ENCODE measurements at places on chromosomes 11 and 22.

- no peak for DNase-seq
These were observed 11.9 kb downstream of the LARGE1 start for GRCh38 chr22:33908171-33909074.

GRCh38 chr11:9210922-9211320 lies 54.2 kb downstream of the DENND5A start:
- peak; percentile 33 for DNase-seq

- DNase-seq, result no peak
These were observed 189.7 kb upstream of the MTNR1B start for GRCh38 chr11:92779746-92780145.

DNA sequence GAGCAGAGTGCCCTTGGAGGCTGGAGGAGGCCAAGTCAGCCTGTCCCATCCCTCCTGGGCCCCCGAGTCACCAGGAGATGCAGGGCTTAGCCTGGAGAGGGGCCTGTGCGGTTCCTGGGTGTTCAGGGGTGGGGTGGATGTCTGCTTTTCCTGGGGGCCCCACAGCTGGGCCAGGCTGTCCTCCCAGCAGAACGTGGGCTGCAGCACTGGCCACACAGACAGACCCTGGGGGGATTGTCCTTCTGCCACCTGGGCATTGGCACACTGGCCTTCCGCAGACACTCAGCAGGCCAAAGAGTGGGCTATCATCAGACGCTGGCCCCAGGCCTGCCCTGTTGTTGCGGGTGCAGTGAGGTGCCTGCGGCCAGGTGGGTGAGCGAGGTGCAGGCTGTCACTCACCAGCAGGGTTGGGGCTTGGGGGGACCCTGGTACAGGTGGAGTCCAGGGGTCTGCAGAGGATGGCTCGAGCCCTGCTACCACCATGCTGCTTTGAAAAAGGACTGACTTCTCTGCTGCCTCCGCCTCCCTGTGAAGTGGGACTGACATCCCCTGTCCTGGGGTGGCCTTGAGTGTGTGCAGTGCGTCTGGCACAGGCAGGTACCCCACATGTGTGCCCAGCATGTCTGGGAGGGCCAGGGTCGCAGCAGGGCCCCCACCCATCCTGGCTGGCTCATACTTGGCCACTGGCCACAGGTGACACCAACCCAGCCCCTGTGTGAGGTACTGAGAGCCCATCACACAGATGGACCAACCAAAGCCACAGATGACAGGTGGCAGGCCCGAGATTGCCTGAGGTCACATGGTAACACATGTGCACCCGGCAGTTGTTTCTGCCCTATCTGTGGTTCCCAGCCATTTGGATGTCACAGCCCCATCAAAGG lies 39.0 kb upstream of the KCNQ1OT1 start:
- DNase-seq, result no peak

- DNase-seq, result no peak
These were observed 8.0 kb upstream of the CD82 start for GRCh38 chr11:44557464-44557863.

DNA sequence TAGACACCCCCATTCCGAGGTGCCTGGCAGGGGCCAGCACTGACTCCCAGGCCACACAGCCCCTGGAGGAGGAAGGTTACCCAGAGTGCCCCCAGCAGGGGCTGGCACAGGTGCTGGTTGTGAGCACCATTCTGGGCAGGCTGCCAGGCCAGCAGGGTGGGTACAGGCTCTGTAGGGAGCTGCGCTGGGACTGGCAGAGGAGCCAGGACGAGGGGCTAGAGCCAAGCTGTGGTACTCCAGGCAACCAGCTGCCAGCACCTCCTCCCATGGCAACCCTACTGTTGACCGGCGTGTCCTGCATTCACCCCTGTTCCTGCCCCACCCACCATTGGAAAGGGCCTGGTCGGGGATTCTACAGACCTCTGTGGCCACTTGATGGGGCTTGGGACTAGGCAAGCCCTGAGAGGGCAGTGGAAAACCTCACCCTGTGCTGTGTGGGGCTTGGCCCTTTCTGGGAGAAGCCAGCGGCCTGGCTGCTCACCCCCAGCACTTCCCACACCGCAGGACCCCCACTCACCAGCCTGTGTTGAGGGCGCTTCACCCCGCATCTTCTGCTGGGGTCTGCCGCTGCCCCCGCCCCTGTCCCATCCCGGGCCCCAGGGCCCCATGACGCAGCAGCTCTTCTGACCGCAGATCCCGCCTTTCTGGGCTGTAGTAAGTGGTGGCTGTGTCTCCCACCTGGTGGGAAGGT lies 1.9 kb downstream of the CLDN5 start:
- DNase-seq, result no peak

DNA sequence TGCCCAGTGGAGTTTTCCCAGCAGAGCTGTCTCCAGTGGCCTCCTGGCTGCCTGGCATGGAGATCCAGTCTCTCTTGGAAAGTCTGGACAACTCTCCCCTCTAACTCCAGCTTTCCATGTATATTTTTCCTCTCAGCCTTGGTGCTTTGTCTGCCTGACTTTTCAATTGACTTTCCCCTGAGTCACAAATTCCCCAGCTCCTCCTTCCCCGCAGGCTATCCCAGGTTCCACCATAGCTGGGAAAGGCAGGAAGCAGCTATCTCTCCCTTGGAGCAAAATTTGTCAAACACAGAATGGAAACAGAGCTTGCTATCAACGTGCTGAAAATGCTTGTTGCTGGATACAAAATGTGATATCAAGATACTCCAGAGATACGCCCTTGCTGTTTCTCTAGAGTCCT lies 384.8 kb downstream of the TMEM135 start:
- no peak for DNase-seq

GRCh38 chr11:57318178-57318577 lies 6.6 kb downstream of the TNKS1BP1 start:
- no peak for DNase-seq

DNA sequence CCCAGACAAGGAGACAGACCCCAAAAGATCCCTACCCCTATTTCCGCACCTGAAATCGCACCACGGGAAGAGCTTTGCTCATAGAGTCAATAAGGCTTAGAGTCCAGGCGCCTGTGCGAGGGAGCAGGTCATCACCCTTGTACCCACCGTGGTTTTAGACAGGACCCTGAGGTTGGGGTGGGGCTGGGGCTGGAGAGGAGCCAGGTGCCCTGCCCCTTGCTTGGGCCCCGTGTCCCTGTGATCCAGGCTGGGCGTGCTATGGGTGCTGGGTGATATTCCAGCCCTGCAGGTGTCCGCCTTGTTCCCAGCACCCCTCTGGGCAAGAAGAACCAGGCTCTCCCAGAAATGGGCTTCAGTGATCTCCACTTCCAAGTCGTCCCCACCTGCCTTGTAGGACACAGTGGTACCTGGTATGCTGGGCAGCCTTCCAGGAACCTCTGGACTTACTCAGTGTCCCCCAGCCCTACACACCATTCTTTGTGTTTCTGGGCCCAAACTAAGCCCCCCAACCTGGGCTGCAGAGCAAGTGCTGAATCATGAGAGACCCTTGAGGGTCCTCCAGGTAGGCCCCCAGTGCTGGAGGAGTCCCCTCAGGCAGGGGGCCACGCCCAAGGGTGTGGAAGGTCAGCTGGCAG lies 4.5 kb downstream of the CD81 start:
- DNase-seq, result no peak

DNA sequence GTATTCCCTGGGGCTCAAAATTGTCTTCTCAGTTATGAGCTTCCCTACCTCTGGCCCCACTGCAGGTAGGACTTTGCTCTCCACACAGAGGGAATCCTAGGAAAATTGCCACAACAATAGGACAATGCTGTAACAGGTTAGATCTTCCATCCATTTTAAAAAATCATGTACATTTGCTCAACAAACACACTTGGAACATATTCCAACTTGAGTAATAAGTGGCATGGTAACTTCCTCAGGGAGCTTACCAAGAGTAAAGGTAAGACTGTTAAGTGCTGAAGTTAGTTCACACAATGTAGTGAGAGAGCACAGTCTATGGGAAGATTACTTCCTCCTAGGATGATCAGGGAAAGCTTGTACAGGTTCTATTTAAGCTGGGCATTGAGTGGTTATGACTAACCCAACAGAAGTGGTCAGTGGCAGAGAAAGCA lies 78.9 kb upstream of the BIRC3 start:
- DNase-seq, result no peak

DNA sequence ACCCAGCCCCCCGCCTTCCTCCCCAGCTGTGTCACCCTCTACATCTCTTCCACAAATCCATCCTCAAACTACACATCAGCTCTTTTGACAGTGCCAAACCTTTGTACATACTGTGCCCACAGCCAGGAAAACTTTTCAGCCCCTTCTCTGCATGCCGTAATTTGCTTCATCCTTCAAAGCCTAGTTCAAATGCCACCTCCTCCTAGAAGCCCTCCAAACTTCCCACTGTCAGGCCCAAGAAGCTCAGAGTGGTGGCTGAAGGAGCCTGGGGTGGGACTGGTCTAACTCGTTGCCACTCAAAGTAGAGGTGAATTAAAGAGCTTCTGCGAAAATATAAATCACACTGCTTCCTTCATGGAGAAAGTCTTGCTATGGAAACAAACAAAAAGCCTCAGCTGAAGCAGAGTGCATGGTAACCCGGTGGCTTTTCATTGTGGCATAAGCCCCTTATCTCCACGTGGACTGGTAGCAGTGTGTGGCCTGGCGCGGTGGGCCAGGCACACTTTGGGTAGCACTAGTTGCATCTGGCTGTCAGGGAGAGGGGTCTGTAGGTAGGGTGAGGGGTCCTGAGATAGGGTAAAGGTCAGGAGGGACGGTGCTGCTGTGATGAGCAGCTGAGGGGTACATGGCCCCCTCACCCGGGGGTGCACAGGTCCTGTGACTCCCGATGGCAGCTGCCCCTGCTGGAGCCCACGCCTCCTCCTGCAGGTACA lies 76.9 kb downstream of the MYO7A start:
- no peak for DNase-seq

DNA sequence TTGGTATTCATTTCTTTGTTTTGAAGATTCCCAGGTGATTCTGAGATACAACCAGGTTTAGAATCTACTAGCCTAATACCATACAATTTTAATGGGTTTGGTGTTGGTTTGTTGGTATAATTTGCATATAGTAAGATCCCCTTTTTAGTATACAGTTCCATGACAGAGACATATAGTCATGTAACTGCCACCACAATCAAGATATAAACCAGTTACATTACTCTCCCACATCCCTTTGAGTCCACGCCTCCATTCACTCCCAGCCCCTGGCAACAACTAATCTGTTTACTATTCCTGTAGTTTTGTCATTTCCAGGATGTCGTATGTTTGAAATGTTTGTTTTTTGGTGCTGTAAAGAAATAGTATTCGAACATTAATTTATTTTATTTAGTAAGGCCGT lies 4.3 kb downstream of the ASRGL1 start:
- no peak for DNase-seq

DNA sequence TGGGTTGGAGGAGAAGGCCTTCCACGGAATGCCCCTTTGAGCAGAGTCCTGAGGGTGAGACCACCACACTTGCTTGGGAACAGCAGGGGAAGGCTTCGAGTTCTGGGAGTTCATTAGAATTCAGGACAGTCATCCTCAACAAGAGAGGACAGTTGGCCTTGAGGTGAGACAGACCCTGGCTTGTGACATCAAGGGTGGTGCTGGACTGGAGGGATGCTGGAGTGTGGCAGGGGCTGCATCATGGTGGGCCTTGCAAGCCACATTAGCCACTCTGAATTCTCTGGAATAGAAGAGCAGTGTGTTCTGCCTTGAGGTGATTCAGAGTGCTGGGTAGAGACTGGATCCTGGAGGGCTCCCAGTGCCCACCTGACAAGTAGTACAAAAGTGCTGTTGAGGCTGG lies 26.3 kb downstream of the APLP2 start:
- no peak for DNase-seq

DNA sequence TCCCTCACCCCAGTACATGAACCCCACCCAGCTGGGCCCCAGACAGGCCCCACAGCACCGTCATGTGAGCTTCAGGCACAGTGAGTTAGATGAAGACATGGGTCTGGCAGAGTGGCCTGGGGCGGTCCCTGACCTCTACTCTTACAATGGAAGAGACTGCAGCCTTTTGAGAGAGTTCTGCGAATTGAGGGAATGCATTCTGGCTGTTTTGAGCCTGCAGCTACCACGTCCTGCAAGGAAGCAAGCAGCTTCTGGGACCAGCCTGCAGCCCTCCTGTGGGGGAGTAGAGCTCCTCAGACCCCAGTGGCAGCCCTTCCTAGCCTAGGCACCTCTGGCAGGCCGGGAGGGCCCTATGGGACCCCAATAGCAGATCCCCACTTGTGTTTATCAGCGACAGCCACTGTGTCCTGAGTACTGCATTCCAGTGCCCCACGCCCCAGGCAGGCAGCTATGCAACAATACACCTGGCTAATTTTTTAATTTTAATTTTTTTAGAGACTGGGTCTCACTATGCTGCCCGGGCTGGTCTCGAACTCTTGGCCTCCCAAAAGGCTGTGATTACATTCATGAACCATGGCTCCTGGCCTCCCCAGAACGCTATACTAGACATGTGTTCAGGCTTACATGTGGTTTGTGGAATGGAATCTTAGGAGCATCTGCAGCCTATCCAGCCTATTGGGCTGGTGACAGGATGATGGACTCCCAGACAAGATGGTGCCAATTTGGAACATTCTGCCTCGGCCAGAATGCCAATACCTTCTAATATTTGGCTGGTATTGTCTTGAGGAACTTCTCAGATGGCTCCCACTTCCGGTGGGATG lies 717 bp upstream of the SLC7A4 start:
- DNase-seq, result no peak

DNA sequence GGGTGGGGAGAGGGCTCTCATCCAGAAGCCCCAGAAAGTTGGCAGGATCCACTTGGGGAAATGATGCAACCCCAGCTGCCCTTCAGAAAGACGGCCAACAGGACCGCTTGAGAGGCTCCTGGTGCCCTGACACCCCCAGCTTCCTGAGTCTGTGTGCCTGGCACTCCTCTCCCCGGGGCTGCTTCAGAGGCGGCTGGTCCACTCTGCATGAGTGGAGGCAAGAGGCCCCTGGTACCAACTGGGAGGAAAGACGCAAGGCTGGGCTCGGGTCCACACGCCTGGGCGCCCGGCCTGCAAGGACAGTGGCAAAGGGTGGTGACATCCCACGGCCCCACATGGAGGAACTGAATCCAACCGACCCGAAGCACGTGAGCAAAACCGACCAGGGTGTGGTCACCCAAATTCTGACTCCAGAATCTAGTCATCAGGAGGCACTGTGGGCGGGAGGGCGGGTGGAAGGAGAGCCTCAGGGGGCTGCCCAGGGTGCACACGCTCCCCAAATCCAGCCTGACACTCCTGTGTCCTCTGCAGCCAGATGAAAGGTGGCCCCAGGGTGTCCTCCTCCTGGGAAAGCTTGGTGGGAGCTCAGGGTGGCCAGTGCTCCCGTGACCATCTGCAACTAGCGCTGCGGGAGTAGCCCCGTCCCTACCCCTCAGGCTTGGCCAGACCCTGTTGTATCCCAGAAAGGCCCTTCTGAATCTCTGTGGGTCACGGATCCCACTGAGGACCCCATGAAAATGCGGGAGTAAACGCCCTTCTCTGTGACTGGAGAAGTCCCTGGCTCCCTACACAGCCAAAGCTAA lies 3.7 kb downstream of the RNH1 start:
- peak; percentile 65 for DNase-seq

- no peak for DNase-seq
These were observed 12.3 kb downstream of the PDGFD start for GRCh38 chr11:104151404-104152204.

Measured in GM12864 (cell line).